Right lobe of liver (tissue), 6 donors: ENCODE measurements at places on chromosomes 5 and 9.

DNA sequence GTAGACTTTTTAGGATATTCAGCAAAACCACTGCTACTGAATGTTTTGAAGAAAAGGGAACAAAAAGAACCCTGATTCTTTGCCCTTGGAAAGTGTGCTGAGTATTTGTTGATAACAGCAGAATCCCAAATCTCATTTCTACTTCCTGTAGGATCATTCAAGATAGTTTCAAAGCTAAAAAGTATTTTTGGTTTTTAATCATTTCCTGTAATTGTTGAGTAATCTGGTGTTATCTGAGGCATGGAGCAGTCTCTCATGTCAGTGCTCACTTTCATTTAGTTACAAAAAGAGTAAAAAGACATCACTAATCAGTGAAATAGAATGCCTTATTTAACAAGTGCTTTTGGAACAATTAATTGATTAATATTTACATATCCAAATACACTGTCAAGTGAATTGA is 56.1 kb downstream of the ITGA2 start:
- DNase-seq = no peak

GRCh38 chr9:128684325-128685199 is 4.5 kb upstream of the SET start:
- DNase-seq = peak; percentile 89

- DNase-seq = no peak
Observed at GRCh38 chr5:10351919-10352318, 1.6 kb upstream of the MARCHF6 start.

GRCh38 chr9:136138566-136138965 is 19.9 kb upstream of the TMEM250 start:
- DNase-seq = no peak

DNA sequence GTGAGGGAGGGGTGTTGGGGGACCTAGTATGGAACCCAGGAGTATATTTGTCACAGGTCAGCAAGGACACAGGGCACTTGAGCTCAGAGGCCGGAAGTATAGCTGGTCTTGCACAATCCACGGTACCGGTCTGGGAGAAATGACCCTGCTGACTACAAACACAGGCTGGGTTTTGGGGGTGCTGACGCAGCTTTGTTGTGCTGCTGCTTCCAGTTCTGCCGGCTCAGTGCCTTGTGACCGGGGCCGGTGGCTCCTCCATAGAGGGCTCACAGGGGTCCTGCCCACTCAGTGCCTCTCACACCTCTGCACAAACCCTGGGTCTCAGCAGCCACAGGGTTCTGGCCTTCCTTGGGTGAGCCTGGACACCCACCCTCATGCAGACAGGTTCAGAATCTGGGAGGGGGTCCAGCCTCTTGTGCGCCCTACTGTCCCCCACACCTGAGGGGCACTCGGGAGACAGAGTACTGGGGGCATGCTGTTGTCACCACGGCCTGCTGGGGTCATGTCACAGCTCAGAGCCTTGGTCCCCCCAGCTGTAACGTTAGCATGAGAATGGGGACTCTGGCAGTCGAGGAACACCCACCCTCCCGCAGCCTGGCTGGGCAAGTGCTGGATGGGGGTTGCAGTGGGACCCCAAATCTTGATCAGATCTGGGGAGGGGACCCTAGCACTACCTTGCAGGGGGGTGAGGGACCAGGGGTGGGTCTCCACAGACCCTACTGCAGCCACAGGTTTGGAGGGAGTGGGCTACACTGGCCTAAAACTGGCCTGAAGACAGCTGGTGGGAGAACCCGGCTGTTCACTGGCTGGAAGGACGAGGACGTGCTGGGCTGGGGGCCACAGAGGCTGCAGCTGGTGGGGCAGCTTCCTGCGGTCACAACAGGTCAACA is 17.7 kb downstream of the NINJ1 start:
- DNase-seq = peak; percentile 89

GRCh38 chr5:165360784-165361542 is 1855.5 kb downstream of the MAT2B start:
- DNase-seq = no peak

GRCh38 chr9:80410106-80410505 is 838.3 kb downstream of the TLE4 start:
- no peak for DNase-seq

DNA sequence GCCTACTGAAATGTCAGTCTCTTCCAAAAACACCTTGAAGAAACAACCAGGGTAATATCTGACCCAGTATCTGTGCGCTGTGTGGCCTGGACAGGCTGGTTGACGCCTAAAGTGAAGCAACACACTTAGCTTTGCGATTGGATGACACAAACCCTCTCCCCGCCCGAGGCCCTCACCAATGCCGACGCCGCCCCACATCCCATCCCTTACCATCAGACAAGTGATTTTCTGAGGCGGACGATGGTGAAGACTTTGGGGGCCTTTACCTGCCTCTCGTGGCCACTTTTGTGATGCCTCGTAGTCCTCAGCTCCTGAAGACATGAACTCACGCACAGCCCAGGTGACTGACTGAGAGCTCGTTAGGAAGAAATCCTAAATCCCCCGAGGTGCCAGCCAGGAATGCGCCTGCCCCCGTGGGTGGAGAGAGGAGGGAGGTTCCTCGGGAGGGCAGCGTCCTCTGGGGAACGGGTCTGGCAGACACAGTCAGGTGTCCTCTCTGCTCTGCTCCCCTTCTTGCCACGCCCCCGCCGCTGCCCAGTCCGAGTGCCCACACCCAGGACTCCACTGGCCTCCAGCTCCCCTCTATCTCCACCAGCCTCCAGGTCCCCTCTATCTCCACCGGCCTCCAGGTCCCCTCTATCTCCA is 31.0 kb upstream of the RXRA start:
- no peak for DNase-seq

DNA sequence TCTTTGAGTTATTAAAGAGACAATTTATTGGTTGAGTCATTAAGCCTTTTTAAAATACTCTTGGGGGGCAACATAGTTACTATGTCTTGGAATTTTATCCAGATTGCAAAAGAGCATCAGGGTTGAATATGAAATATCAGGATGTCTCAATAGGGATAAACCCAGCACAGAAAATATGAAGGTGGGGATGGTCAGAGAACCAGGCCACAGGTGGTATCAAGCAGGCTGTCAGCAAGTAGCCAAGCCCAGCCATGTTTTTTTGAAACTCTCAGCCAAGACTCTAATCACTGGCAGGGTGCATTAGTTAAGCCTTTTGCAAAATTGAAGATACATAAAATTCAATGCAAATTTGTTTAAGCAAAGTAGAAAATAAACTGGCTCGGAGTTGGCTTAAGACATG is 468.9 kb downstream of the DTWD2 start:
- no peak for DNase-seq

GRCh38 chr5:128825826-128826225 is 139.5 kb upstream of the SLC27A6 start:
- no peak for DNase-seq

- no peak for DNase-seq
Observed at GRCh38 chr5:115641948-115642347, 16.1 kb upstream of the TMED7 start.

DNA sequence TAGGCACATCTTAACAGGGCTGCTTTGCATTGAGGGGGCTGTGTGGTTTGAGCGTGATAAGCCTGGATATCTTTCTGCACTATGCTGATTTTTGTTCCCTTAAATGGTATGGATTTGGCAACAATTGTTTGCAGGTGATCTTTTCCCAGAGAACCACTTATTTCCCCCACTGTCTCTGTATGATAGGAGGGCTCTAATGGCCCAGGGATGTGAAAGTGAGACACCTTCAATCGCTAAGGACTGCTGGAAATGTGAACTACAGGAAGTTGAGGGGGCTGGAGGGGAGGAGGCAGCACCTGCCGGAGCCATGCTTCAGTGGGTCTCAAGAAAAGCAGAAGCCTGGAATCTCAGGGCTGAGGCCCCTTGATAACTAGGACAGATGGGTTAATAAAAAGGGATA is 29.4 kb downstream of the SYK start:
- no peak for DNase-seq

GRCh38 chr5:74082512-74083055 is 456.6 kb downstream of the ARHGEF28 start:
- no peak for DNase-seq

DNA sequence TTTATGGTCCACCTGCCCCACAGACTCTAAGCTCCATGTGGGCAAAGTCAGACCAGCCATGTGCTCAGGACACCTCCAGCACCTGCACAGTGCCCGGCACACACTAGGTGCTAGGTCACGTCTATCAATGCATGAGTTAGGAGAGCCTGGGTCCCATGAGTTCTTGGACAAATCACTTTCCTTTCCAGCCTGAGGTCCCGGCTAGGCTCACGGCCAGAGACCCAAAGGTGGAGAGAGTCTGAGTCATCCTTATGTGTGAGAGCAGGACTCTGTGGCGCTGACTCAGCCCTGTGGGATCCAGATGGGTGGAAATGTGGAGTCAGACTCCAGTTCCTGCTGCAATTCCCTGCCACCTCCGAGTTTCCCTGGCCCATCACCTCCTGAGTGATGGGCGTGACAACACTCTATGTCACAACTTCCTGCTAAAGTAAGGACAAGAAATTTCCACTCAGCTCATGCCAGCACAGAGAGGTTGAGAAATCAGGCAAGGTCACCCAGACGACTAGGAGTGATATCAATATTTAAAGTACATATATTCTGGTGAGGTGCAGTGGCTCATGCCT is 2.5 kb upstream of the ST6GALNAC4 start:
- peak; percentile 78 for DNase-seq

- no peak for DNase-seq
Observed at GRCh38 chr5:128483738-128484137, 54.3 kb downstream of the FBN2 start.

DNA sequence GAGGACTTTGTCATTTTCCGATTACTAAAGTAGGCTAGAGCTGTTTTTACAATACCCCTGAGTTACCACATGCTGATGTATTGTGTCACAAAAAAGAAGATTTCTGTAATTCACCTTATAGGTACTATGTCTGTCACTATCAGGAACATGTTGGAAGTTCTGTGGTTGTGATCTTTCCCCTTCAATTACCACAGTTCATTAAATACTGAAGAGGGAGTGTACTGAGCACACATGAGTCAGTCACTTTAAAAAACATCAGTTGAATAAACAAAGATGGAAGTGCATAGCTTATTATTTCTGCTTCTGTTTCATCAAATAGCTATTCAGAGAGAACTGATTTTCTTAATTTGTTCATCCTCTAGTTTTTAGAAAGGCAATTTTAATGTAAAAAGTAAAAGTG is 31.7 kb downstream of the AP3S1 start:
- no peak for DNase-seq

- DNase-seq = no peak
Observed at GRCh38 chr5:137501846-137502406, 2.8 kb upstream of the SPOCK1 start.

- DNase-seq = no peak
Observed at GRCh38 chr5:141806626-141807025, 71.6 kb downstream of the PCDH1 start.

DNA sequence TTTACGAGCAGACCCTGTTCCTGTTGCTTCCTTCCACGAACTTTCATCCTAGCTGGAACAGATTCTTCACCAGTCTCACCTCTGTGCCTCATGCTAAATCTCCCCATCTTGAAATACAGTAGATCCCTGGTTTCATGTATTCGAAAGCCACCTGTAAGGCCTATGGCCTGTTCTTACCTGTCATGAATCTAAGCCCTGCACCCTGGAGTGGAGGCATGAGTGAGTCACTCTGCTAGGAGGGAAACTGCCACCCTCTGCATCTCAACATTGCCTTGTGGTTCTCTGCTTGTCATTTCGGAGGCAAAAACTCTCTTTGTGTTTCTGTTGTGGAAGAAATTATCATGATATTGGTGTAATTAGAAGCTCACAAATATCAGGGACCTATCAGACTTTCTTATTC is 320.0 kb downstream of the ENC1 start:
- no peak for DNase-seq

DNA sequence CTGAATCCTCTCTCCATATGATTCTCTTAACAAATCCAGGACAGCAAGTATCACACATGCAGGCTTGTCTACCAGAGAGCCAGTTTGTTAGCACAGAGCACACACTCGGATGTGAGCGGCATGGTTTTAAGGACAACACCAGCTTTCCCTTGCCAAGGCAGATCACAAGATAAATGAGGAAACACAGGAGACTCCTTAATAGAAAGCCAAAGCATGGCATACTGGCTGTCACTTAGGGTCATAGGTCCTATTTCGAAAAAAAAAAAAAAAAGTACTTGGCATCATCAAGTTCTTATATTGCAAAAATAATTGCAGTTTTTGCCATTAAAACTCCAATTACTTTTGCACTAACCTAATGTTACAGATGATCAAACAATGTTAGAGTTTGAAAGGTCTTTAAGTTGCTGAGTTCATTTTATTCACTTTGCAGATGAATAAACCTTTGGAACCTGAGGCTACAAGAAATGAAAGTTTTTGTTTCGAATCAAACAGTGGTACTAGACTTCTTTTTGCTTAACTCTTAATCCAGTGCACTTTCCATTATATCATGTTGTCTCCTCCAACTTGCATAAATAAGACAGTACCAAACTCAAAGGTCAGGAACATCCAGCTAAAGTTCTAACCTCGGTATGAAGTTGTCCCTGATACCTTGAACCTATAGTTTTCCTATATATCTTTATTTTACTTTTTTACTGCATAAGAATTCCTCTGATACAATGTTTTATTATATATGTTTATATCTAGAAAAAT is 138.5 kb downstream of the MPDZ start:
- DNase-seq = peak; percentile 56

GRCh38 chr5:40734986-40735385 is 20.8 kb downstream of the TTC33 start:
- DNase-seq = no peak
